T-cell (primary cell): ENCODE measurements at places on chromosomes 13 and 19.

- peak; percentile 36 for DNase-seq
Measured at GRCh38 chr19:32599736-32600157, 18.8 kb downstream of the PDCD5 start.

- DNase-seq, result no peak
Measured at GRCh38 chr19:4518345-4519171, at the start of gene PLIN4. PLIN4 (minus strand) TSS chr19:4518486; CDS start chr19:4518272, 214 bp downstream.

DNA sequence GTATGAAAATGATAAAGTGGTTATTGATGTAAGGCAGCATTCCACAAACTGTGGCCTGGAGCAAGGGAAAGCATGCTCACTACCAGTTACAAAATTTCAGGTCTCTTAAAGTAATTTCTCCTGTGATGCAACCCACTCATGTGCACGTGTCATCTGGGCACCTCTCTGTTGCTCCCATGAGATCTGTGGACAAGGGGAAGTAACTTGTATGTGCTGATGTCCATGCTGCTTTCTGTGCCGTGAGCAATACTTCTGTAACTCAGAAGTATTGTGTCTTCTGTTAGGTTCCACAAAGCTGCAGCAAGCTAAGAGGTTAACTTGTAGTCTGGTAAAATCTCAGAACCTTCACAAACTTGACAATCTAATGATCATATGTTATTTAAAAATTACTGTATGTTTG, 930.0 kb upstream of the SLITRK6 start:
- no peak for DNase-seq

- no peak for DNase-seq
Measured at GRCh38 chr19:31350033-31350692, 927 bp upstream of the TSHZ3 start.

GRCh38 chr19:55116232-55116858, 1.1 kb downstream of the PPP1R12C start:
- peak; percentile 36 for DNase-seq

GRCh38 chr13:104289400-104289799, 1223.2 kb upstream of the SLC10A2 start:
- DNase-seq, result no peak

- DNase-seq, result no peak
Measured at GRCh38 chr13:76917095-76917494, 30.9 kb upstream of the KCTD12 start.

GRCh38 chr13:90613076-90613795, 734.3 kb upstream of the MIR17HG start:
- DNase-seq, result no peak

DNA sequence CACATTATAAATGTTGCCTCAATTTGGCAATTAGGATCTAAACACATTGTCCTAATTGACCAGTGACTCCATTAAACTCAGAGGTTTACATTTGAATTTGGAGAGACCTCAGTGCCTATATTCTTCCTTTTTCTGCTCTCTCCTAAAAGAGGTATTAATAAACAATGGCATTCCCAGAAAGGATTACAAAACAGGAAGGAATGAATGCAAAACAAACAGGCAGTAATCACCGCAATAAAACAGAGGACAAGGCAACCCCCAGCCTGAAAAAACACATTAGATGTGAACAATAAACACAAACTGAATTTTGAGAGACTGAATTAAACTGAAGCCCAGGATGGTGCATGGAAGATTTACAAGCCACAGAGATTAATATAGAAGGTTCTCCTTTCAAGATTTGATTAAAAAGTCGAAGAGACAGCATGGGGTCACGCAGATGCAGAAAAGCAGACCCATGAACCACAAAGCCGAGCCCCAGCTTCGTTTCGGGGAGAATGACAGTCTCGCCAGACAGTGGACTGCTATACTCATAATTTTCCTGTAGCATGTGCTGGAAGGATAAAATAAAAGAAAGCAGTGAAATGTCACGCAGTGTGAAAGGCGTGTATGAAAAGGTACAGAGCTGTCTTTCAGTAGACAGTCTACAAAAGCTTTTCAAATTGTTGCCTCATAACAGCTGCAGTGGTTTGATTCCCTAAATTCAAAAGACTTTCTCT, 503.0 kb downstream of the LIG4 start:
- DNase-seq, result no peak

GRCh38 chr19:920051-920864, 3.1 kb downstream of the KISS1R start:
- peak; percentile 71 for DNase-seq

DNA sequence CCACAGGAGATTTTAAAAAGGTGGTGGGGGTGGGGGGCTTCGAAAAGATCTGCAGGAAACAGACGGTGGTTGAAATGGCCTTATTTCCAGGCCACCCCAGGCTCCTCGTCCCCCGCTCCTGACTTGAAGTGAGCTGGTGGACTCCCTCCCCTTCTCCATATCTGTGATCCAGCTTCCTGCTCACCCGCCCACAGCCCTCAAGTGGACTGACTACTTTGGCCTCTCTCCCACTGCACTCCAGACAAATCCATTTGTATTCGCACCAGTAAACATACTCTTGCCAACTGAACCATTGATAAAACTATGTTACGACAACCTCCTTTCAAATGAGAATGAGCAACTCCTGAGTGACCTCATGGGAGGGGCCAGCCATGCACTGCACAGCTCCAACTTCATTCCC, 259.5 kb downstream of the COL4A1 start:
- no peak for DNase-seq

GRCh38 chr13:72677431-72677830, 50.0 kb downstream of the MZT1 start:
- DNase-seq, result no peak

DNA sequence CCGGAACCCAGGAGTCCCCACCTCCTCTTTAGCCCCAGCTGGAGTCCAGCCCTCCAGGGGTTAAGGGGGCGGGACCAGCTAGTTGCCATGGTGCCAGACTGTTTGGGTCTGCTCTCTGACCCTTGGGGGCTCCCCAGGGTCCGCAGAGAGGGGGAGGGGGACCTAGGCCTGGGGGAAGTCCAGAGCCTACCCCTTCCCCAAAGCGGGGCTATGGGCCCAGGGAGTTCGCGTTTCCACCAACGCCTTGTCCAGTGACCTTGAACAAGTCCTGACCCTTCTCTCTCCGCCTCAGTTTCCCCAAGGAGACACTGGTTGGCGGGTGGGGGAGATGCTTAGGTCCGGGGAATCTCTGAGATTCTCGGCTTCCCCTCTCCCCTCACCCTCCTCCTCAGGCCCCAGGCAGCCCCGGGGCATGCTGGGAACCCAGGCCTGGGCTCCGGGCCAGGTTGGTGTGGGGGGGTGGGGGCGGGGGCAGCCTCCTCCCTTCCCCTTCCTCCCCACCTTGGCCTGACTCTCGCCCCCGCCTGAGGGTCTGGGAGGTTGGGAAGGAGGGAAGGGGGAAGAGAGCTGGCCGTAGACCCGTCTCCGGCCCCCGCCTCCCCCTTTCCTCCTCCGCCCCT, 2.6 kb upstream of the SPACA6 start:
- peak; percentile 57 for DNase-seq

GRCh38 chr19:17755443-17755890, 4.2 kb downstream of the FCHO1 start:
- no peak for DNase-seq

- DNase-seq, result no peak
Measured at GRCh38 chr13:65943708-65944107, 1286.4 kb downstream of the PCDH9 start.
